ENCODE measurements at places on chromosomes 6 and 20.

DNA sequence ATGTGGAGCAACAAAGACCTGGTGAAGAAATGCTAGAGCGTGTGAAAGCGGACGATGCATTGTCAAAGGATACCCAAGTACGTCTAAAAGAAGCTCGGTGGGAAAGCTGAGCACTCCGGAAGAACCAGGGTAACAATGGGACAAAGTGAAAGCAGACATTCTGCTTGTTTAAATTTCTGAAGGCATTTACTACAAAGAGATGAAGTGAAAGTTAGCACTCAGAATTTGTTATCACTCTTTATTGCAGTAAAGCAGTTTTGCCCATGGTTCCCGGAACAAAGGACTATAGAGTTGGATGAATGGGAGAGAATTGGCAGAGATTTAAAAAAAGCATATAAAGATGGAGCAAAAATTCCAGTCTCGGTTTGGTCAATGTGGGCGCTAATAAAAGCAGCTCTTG is 12.8 kb upstream of the IRAK1BP1 start:
- no peak for DNase-seq

DNA sequence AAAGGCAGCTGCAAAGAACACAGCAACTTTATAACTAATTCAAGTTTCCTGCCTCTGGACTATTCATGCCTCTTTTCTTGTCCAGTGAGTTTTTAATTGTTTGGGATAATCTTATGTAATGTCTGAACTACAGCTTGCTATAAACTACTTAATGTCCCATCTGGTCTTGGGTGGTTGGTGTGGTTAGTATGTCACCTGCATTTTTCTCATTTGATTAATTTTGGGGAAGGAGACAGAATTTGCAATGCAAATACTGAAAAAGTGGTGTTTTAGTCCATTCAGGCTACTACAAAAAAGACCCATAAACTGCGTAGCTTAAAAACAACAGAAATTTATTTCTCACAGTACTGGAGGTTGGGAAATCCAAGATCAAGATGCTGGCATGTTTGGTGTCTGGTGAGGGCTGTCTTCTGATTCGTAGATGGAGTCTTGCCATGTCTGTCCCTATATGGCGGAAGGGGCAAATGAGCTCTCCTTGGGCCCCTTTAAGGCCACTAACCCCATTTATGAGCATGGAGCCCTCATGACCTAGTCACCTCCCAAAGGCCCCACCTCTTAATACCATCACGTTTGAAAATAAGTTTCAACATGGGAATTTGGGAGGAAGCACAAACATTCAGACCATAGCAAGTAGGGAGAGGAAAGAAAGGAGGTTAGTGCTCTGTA is 22.4 kb downstream of the RNF8 start:
- no peak for DNase-seq

DNA sequence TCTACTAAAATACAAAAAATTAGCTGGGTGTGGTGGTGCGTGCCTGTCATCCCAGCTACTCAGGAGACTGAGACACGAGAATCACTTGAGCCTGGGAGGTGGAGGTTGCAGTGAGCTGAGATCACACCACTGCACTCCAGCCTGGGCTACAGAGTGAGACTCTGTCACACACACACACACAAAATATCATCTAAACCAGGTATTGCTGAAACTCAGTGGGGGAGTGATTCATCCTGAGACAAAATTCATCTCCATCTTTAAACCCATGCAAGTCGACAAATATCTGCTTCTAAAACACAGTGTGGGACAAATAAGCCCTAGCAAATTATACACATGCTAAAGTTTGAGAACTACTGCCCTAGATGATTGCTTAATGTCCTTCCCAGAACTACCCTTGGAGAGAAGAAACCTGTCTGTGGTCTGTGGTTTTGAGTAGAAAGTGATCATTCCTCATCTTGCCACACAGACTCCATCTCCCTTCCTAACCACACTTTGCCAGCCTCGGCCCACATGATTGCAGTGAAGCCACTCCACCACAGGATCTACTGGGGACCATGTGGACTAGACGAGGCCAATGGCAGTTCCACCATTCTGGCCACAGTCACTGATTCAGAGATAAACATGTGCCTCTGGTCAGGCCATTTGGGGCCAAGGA is 130.3 kb downstream of the OPRM1 start:
- no peak for DNase-seq

GRCh38 chr6:108123481-108123929 is 42.3 kb upstream of the NR2E1 start:
- DNase-seq: no peak

- no peak for DNase-seq
Observed at GRCh38 chr6:43914272-43915147, 144.5 kb downstream of the VEGFA start.

All from NCI-H1436 (cell line).